ENCODE measurements at places on chromosomes 3 and 15. TPM values are rescaled to one million over a fixed set of nuclear protein-coding genes. Genes with fewer than 3 reads are reported as not detected.

Gene ZBED2
- 0.28 TPM for total RNA-seq

Gene GRM7
- under 0.01 TPM for total RNA-seq

Gene TRPM1
- total RNA-seq, result not detected

Gene MAP6D1
- 0.57 TPM for total RNA-seq

Gene CPLX3
- total RNA-seq, result not detected

Gene TRIM42
- not detected for total RNA-seq

Gene LRRK1
- total RNA-seq, result 12.9 TPM

Gene UBAP1L
- 0.71 TPM for total RNA-seq

Gene GOLGA8S
- total RNA-seq, result under 0.01 TPM
